CD4-positive, alpha-beta T cell treated with Interleukin-2 at 100 ng/mL for 4 hours (primary cell): ENCODE measurements at places on chromosomes 12 and 14.

- no peak for DNase-seq
Observed at GRCh38 chr14:61585598-61586543, 109.4 kb upstream of the HIF1A start.

DNA sequence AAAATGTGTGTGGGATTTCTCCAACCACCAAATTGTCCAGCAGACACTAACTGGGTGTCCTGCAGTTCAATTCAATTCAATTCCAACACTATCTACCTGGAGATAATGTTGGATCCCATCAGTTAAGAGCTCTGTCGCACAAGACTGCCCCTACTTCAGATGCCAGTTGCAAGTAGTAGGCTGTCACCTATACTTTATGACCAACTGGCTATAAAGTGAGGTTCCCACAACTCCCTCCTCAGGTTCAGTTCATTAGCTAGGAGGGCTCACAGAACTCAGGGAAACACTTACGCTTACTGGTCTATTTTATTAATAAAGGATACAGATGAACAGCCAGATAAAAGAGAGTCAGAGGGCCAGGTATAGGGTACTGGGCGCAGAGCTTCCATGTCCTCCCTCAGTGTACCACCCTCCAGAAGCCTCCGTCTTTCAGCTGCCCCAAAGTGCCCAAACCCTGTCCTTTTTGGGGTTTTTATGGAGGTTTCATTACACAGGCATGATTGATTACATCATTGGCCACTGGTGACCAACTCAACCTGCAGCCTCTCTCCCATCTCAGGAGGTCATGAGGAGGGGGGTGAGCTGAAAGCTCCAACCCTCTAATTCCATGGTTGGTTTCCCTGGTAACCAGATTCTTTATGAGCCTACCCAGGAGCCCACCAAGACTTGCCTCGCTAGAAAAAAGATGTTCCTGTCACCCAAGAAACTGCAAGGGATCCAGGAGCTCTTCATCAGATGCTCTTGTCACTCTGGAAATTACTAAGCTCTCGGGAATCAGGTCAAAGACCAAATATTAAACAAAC is 7.5 kb upstream of the SERPINA5 start:
- DNase-seq = no peak

DNA sequence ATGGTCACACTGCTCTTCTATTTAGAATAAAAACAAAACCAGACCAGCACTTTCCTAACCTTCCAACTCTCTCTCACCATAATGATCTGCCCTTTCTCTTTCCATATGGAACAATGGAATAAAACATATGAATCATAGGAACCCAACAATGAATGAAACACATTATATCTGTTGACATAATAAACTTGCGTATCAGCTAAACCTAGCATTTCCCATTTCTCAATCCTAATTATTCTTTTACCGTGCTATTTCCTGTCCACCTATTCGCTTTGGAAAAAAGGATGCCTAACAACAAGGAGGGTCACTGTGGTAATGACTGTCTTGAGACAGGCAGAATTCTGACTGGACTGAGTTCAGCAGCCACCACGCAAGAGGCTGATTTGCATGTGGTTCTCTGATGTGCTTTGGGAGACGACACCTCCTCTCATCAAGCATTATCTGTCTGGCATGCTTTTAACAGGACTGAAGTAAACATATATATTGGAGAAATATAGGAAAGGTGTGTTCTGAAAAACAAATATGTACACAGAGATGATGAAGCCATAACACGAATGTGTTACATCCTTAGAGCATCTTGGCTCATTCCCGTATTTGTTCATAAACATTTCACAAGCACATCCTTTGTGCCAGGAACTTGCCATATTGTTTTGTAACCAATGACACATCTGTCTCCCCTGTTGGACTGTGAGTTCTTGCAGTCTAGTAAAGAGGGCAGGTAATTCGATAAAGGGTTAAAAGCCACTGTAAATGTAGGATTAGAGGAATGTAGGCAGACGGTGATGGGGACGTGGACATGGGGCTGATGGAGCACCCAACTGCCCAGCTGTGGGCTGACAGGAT is 87.7 kb downstream of the PTPRB start:
- no peak for DNase-seq

- no peak for DNase-seq
Observed at GRCh38 chr12:16020031-16020430, 108.9 kb downstream of the DERA start.

DNA sequence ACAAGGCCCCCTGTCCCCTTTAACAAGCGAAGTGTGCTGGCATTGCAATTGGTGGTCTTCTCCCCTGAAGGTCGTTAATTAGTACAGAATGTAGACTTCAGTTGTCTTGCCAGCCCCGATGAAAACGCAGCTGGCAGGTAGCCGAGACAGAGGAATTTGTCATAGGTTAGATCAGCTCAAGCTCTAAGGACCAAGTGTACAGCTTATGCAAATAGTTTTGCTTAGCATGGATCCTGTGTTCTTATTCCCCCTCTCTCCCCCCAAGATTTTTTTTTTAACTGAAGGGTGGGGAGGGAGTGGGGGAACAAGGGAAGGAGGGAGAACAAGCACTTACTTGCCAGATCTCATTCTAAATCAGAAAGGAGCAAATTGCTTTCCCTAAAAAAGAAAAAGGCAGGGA is 58.6 kb upstream of the PARP11 start:
- no peak for DNase-seq
